Spinal cord (tissue), 10 donors: ENCODE measurements at places on chromosomes 7 and 10. TPM values are rescaled to one million over a fixed set of nuclear protein-coding genes. Genes with fewer than 3 reads are reported as not detected.

LRIT1 gene
- polyA plus RNA-seq: not detected

CYP3A4 gene
- 0.40 TPM for polyA plus RNA-seq

FEZF1 gene
- not detected for polyA plus RNA-seq

RNLS gene
- 6.1 TPM for polyA plus RNA-seq

TRUB1 gene
- polyA plus RNA-seq: 24.6 TPM

MMS19 gene
- polyA plus RNA-seq: 68.9 TPM

GRCh38 chr10:52394246-52394645 is 80.2 kb downstream of the DKK1 start:
- H3K4me3 ChIP-seq: no peak overlapping the region
- H3K36me3 ChIP-seq: no peaks in the 10 kb centered on the region
- H3K27me3 ChIP-seq: no peaks in the 10 kb centered on the region
- no peaks in the 10 kb centered on the region for H3K4me1 ChIP-seq
- H3K27ac ChIP-seq: no peak overlapping the region

DNA sequence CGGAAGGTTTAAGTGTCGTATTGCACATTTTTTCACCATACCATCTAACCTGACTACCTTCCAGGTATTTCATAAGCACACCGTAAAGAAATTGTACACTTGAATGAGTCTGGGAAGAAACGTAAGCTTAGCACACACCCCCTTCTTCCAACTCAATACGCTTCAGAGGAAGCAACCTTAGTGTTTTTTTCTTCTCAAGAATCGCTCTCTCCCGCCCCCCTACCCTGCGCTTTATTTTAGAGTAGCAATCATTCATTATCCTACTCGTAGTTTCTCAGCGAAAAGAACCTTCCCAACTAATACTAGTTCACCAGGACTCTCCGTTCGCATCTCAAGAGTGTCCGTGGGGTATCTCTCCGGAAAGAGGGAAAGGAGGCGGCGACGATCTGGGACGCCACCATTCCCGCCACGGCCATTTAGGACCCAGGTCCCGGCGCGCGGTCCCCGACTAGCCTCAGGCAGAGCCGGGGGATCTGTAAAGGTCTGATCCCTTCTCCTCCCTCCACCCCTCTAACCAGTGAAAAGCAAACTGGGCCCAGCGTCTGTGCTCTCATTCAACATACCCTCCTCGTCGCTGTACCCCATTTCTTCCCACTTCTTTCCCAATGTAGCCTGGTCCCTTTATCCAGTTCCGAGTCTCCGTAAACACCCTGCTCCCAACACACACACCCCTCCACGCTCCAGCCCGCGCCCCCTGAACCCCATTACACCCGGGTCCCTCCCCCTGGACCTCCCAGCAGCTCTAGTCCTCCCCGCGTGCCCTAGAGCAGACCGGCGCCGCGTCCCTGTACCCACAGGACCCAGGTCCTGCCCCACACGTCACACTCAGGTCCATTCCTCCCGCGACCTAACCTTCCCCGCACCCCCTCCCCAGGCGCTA is 16.0 kb downstream of the MYOZ1 start:
- DNase-seq: peak; percentile 15
- H3K4me1 ChIP-seq: peaks cover 10% of the 10 kb centered on the region
- peak overlapping the region; percentile 96 for H3K27ac ChIP-seq
- peaks cover 8% of the 10 kb centered on the region for H3K36me3 ChIP-seq
- no peaks in the 10 kb centered on the region for H3K27me3 ChIP-seq

GRCh38 chr7:94406696-94407095 is 12.0 kb downstream of the COL1A2 start:
- no peaks in the 10 kb centered on the region for H3K4me1 ChIP-seq
- no peak overlapping the region for H3K27ac ChIP-seq
- DNase-seq: no peak
- H3K36me3 ChIP-seq: no peaks in the 10 kb centered on the region
- H3K4me3 ChIP-seq: no peak overlapping the region

- H3K36me3 ChIP-seq: no peaks in the 10 kb centered on the region
- DNase-seq: no peak
- H3K4me3 ChIP-seq: no peak overlapping the region
Measured at GRCh38 chr7:121620953-121621606, 225.0 kb upstream of the FAM3C start.

GRCh38 chr7:41093141-41093540 is 609.7 kb downstream of the INHBA start:
- no peaks in the 10 kb centered on the region for H3K36me3 ChIP-seq
- H3K27ac ChIP-seq: no peak overlapping the region
- H3K4me1 ChIP-seq: no peaks in the 10 kb centered on the region
- DNase-seq: no peak
- no peak overlapping the region for H3K4me3 ChIP-seq
- H3K27me3 ChIP-seq: no peaks in the 10 kb centered on the region
